ENCODE measurements at places on chromosomes 4 and X. TPM values are rescaled to one million over a fixed set of nuclear protein-coding genes. Genes with fewer than 3 reads are reported as not detected.

DNA sequence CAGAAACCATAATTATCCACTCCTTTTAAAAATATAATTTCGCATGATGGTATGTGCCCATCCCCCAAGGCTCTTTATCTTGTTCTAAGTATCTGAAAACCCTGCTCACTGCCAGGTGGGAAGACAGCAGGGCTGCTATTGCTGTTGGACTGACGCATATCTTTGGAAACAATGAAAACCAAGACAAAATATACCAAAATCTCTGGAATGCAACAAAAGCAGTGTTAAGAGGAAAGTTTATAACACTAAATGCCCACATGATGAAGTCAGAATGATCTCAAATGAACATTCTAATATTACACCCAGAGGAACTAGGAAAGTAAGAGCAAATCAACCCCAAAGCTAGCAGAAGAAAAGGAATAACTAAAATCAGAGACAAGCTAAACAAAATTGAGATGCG, 162.0 kb downstream of the FAM47B start:
- no peak overlapping the region for H3K4me3 ChIP-seq
- no peaks in the 10 kb centered on the region for H3K4me1 ChIP-seq
- H3K36me3 ChIP-seq, result no peaks in the 10 kb centered on the region

GRCh38 chr4:3879681-3880614, 113.8 kb downstream of the ADRA2C start:
- H3K4me3 ChIP-seq, result no peak overlapping the region
- H3K27ac ChIP-seq, result no peak overlapping the region
- H3K4me1 ChIP-seq, result no peaks in the 10 kb centered on the region
- DNase-seq, result no peak
- no peaks in the 10 kb centered on the region for H3K36me3 ChIP-seq

- no peak for DNase-seq
- H3K4me3 ChIP-seq, result no peak overlapping the region
- H3K4me1 ChIP-seq, result no peaks in the 10 kb centered on the region
- H3K27me3 ChIP-seq, result no peaks in the 10 kb centered on the region
- H3K36me3 ChIP-seq, result no peaks in the 10 kb centered on the region
Measured at GRCh38 chr4:66629927-66630326, 915.4 kb downstream of the CENPC start.

DNA sequence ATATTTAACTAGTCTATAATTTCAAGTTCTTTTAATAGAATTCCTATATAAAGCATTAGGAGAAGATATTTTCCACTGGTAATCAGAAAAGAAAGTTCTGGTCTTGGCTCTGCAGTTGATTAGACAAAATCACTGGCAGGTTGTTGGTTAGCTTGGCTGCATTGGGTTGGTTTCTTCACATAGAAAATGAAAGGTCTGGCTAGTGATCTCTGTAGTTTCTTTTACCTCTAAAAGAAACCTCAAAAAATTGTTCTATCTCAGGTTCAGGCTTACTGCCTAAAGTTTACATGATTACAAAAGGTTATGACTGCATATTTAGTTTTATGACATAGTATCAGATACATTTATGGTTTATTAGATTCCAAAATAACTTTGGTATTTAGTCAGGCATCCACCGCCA, 95.8 kb upstream of the NAP1L5 start:
- peaks cover 4% of the 10 kb centered on the region for H3K4me1 ChIP-seq
- peak overlapping the region; percentile 64 for H3K27ac ChIP-seq
- DNase-seq, result no peak
- H3K27me3 ChIP-seq, result no peaks in the 10 kb centered on the region
- H3K4me3 ChIP-seq, result no peak overlapping the region

DNA sequence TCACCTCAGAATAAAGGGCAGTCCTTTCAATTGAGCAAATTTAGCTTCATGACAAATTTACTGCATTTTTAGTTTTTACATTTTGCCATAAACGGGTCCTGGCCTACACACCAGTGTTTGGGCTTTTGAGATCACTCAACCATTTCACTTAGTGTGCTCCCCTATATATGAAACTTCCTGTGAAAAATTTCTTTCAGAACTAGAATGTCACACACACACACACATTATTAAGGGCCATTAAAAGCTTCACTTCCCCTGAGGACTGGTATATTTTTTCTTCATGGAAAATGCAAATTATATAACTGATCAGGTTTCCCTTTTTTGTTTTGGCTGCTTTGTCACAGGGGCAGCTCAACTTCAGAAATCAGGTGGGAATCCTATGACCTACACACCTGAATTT, 206.5 kb downstream of the ENOX2 start:
- H3K36me3 ChIP-seq, result peaks cover 1% of the 10 kb centered on the region
- H3K4me3 ChIP-seq, result no peak overlapping the region
- peaks cover under 1% of the 10 kb centered on the region for H3K4me1 ChIP-seq
- H3K27me3 ChIP-seq, result no peaks in the 10 kb centered on the region
- no peak for DNase-seq
- H3K27ac ChIP-seq, result no peak overlapping the region

GRCh38 chrX:15866147-15866546, 11.5 kb upstream of the AP1S2 start:
- no peak overlapping the region for H3K4me3 ChIP-seq
- H3K27ac ChIP-seq, result no peak overlapping the region
- H3K27me3 ChIP-seq, result peaks cover 1% of the 10 kb centered on the region
- H3K36me3 ChIP-seq, result no peaks in the 10 kb centered on the region

- no peak for DNase-seq
- no peaks in the 10 kb centered on the region for H3K36me3 ChIP-seq
- no peaks in the 10 kb centered on the region for H3K4me1 ChIP-seq
- H3K27ac ChIP-seq, result no peak overlapping the region
Measured at GRCh38 chr4:126583509-126583908, 1049.2 kb upstream of the INTU start.

HPRT1 gene
- 13.7 TPM for total RNA-seq

LRP2BP gene
- total RNA-seq, result 1.0 TPM

TRIM75 gene
- not detected for total RNA-seq

Measured in type B pancreatic cell (in vitro differentiated cells).